ENCODE measurements at places on chromosomes 5 and 9. TPM values are rescaled to one million over a fixed set of nuclear protein-coding genes. Genes with fewer than 3 reads are reported as not detected.

The FABP6 gene
- total RNA-seq = not detected

GRCh38 chr5:134003064-134003816 lies 1.5 kb downstream of the VDAC1 start:
- DNase-seq = no peak

DNA sequence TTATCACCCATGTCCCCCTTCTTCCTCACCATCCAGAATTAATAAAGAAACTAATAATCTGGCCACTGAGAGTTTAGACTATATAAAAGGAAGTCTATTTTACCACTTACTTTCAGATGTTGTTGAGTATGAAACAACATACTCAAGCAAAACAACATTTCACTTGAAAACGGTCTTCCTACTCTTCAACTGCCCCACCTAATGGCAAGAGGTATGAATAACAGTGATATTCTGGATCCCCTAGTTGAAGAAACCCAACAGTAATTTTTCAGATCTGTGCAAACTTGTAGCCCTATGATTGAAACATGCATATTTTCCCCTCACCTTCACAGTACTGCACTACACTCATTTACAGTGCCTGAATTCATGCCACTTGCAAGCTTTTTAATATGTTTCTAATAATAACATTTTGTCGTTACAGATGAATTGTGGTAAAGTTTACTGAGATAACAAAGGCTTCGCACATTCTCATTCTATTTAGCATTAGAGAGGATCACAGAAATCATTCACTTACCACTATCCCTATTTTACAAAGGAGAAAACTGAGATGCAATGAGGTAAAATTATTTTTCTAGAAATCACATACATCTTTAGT lies 267.9 kb upstream of the PDE4D start:
- no peak for DNase-seq

DNA sequence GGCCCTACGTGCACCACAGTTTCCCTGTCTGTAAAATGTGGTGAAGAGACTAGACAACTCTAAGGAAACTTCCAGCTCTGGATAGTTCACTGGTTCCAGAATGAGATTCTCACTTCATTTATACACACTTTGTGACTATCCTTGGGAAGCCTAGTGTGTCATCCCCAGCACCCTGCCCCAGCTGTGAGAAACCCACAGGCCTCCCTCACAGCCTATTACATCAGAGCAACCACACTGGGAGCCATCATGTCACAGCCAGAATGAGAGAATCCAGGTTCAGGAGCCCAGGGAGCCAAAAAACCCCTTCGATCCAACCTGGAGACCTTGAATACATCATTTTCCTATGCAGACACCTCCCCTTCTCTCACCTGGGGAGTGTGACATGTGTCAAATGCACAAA lies 21.0 kb upstream of the HAND1 start:
- no peak for DNase-seq

The AQP7 gene
- not detected for total RNA-seq

The PARP8 gene
- total RNA-seq = 0.28 TPM

GRCh38 chr5:5150667-5151066 lies 10.5 kb downstream of the ADAMTS16 start:
- DNase-seq = no peak

DNA sequence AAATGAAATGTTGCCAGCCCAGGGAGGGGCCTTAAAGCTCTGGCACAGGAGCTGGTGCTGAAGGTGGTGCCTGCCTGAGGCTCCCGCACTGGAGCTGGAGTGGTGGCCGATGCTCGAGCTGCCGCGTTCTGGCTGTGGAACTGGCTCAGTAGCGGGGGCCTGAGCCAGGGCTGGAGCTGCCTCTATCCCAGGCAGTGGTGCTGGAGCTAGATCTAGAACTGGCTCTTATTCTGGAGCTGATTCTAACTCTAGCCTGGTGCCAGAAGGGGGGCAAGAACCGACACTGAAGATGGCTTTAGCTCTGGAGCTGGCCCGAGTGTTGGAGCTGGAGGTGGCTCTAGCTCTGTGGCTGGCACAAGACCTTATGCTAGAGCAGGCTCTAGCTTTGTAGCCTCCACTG lies 19.2 kb downstream of the OBP2B start:
- no peak for DNase-seq

GRCh38 chr5:101977729-101978345 lies 318.2 kb downstream of the SLCO4C1 start:
- DNase-seq = no peak

GRCh38 chr9:92611621-92612285 lies 58.2 kb downstream of the IPPK start:
- no peak for DNase-seq

The SPARC gene
- total RNA-seq = 1,269 TPM
